NCI-H2029 treated with DMSO at 0.1 percent for 48 hours (cell line): ENCODE measurements at places on chromosomes 12 and 14.
A peak's percentile ranks its signal among the peaks of the same experiment; 100 is the strongest.

- no peak for DNase-seq
Observed at GRCh38 chr12:27653661-27654060, 42.6 kb upstream of the REP15 start.

DNA sequence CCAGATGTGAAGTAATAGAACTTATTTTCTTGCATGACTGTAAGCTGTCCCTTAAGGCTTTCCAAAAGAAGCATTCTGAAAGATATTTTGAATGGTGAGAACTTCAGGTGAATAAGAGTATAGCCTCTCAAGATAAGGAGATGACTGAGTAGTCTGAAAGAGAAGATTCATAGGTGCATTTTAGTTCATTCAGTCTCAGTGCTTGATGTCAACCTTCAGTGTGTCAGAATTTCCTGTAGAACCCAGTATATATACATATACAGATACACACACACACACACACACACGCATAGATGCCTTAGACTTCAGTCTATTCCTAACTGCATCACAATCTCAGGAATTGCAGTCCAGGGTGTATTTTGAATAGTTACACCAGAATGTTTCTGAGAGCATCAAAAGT, 7.4 kb downstream of the BICDL1 start:
- DNase-seq = no peak

- peak; percentile 89 for DNase-seq
Observed at GRCh38 chr12:104507672-104508071, 50.9 kb downstream of the CHST11 start.

- DNase-seq = no peak
Observed at GRCh38 chr14:25945746-25946145, 652.1 kb downstream of the NOVA1 start.

GRCh38 chr12:88145567-88146505, 3.7 kb downstream of the TMTC3 start:
- no peak for DNase-seq

- DNase-seq = no peak
Observed at GRCh38 chr14:89232265-89233070, 184.6 kb downstream of the FOXN3 start.

DNA sequence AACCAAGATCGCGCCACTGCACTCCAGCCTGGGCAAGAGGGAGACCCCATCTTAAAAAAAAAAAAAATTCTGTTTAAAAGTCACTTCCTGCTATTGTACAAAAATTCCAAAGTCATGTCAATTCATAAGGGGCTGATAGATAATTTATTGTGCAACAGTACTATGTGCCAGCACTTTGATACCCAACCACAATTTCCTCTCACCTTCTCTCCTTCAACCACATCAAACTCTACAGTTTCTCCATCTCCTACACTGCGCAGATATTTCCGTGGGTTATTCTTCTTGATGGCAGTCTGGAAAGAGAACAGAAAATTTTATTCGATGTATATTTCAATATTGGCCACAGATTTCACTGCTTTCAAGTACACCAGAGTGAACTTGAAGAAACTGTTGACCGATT, 7.6 kb downstream of the YBX3 start:
- DNase-seq = no peak

GRCh38 chr12:102776041-102776440, 141.0 kb downstream of the PAH start:
- DNase-seq = no peak

- DNase-seq = no peak
Observed at GRCh38 chr12:6342140-6342889, 439 bp upstream of the TNFRSF1A start.

GRCh38 chr14:51744372-51745130, 92.8 kb downstream of the FRMD6 start:
- no peak for DNase-seq

DNA sequence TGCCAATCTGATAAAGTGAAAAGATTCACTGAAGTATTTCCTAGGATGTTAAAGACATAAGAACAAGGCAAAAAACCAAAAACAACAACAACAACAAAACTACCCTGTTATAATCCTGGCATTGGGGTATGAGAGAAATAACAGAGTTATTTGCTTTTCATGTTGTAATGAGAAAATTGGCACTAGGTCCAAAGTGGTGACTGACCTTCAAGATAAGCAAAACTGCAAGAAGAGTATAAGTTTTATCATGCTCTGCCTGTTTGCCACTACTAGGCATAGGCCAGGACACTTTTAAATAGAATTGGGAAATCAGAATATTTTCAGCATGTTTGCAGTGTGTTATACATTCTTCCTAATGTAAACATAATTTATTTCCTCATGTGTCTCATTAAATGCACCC, 140.1 kb upstream of the CPM start:
- DNase-seq = no peak
